Activated CD4-positive, alpha-beta T cell treated with anti-CD3 and anti-CD28 coated beads, Interleukin-2, Interleukin-4, amounts not matched to agents 100 ng/mL and 50 ng/mL, durations not matched to agents 16 hours and 8 hours (primary cell): ENCODE measurements at places on chromosomes 3 and 15.

GRCh38 chr3:150149651-150150051 lies 179.0 kb upstream of the PFN2 start:
- DNase-seq: no peak

DNA sequence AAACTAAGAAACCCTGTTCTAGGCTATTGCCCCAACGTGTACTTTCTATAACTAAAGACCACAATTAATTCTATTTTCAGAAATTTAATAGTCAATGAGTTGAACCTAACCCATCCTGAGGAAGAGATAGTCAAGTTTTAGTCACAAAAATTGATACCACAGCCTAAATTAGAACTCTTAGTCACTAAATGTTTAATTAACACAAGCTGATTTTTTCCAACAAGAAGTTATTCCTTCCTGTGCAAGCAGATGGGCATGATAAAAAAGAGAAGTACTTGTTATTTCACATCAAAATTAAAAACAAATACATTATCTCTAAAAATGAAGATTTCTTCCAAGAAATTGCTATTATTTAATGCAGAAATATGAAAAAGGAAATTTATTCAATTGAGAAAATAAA lies 38.4 kb upstream of the TERB2 start:
- no peak for DNase-seq

- peak; percentile 48 for DNase-seq
Measured at GRCh38 chr15:73127302-73127936, 75.2 kb downstream of the NEO1 start.

GRCh38 chr3:64616953-64617352 lies 70.8 kb downstream of the ADAMTS9 start:
- DNase-seq: no peak

GRCh38 chr3:188559072-188559429 lies 405.1 kb downstream of the LPP start:
- no peak for DNase-seq

DNA sequence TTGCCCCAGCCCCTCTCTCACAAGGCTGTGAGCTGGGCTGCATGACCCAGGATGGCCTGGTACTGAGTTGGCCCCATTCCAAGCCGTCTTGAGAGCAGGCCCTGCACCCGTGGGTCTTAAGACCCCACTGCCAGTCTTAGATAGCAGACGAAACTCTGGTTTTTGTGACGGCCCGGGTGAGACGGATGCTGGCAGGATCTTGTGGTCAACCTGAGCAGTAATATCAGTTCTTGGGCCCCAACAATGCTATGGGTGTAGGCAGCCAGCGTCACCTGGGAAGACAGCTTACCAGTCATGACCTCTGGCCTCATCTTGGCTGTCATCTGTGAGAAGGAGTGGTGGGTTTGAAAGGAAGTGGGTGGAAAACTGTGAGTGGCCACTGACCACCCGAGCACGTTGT lies 305.8 kb downstream of the ARRDC4 start:
- no peak for DNase-seq

DNA sequence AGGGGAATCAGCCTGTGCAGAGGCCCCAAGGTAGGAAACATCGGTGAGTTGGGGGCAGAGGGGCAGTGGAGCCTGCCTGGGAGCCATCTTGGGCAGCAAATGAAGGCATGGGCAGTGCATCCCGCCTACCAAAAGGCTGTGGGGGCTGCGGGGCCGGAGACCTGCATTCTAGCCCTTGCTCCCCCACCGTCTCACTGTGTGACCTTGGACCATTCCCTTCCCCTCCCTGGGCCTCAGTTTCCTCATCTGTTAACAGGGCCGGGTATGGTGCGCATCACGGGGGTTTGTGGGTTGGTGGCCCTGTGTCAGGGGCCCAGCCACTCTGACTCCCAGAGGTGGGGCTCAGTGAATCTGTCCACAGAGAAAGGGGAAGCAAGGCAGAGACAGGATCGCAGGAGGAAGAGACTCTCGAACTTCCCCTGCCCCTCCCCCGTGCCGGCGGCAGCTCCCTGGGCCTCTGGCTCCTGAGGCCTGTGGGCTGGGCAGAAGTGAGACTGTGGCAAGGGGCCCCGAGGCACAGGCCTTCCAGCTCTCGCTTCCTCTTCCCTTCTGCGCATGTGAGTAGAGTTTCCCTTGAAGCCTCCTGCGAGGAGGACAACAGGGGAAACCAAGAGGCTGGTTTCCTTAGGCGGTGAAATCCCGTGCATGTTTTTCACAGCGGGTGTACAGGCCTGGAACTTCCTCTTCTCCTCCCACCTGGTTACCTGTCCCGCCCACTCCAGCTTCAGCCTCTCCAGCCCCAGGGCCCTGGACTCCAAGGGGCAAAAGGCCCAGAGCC lies 42.9 kb downstream of the IDH2 start:
- DNase-seq: peak; percentile 88

DNA sequence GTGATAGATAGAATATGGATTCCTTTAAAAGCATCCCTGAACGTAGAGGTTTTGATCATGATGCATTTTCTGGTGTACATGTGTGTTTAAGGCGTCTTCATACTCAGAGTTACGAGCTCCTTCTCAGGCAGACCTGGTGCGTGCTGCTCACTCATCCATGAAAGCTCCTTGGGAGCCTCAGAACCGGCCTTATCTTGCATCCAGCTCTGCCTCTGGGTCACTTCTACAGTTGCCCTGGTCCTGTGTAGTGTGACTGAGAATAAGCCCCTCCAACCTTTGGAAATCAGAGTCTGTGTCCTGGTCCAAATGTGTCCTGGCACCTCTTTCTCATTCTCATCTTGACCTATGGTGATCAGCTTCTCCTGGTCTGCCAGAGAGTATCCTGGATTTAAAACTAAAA lies 17.3 kb upstream of the RARRES1 start:
- no peak for DNase-seq

GRCh38 chr3:176293276-176293675 lies 904.0 kb downstream of the TBL1XR1 start:
- DNase-seq: no peak

DNA sequence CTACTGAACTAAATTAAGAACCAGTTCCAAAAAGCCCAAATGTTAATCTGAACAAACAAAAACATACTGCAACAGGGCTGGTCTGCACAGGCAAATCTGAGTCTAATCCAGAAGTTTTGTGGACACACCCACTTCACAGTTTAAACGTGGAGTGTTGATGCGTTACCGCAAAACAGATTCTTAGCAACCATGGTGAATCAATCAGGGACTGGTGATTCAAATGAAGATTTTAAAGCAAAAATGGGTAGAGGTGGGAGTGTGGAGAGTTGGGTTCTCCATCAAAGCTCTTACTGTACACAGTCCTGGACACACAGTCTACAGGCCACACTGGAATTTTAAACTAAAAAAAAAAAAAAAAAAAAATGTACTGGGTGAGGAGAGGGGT lies 5.2 kb downstream of the ANXA2 start:
- peak; percentile 92 for DNase-seq

GRCh38 chr3:70277304-70277703 lies 35.1 kb downstream of the MDFIC2 start:
- DNase-seq: no peak

- no peak for DNase-seq
Measured at GRCh38 chr3:179702271-179702947, 49.6 kb downstream of the USP13 start.

GRCh38 chr15:74375303-74375693 lies 7.9 kb upstream of the CYP11A1 start:
- peak; percentile 89 for DNase-seq

- peak; percentile 84 for DNase-seq
Measured at GRCh38 chr15:41940441-41940857, 31.9 kb downstream of the EHD4 start.

GRCh38 chr3:34387826-34388564 lies 589.6 kb downstream of the PDCD6IP start:
- DNase-seq: no peak

DNA sequence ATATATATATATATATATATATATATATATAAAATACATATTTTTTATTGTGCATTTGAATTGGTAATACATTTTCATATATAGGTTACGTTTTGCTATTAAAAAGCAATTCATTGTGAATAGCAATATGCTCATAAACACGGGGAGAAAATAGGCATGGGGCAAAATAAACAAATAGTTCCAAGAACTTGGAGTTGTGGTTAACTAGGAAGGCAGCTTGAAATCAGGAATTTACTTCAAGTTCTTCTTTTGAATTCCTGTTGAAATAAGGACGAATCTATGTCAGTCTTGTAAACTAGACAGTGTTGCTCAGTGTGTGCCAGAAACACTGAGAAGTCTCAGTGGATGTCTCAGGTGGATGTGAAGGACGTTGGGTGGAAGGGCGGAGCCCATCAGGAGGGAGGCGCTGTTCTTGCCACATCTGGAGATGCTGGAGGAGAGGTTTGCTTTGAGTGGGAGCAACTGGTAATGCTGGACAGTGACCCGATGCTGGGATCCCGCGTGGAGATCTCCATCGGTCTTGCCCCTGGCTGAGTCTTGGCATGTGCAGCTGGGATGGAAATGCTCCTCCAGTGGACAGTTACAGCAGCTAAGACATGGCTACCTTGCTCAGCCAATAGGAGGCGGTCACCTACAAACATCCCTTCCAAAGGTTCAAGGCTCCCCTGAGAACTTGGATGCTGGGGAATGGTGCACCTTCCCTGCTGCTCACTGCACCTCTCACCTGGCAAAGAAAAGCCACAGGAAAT lies 2.5 kb downstream of the IL16 start:
- DNase-seq: no peak

GRCh38 chr3:119669906-119670570 lies 7.2 kb downstream of the COX17 start:
- no peak for DNase-seq

DNA sequence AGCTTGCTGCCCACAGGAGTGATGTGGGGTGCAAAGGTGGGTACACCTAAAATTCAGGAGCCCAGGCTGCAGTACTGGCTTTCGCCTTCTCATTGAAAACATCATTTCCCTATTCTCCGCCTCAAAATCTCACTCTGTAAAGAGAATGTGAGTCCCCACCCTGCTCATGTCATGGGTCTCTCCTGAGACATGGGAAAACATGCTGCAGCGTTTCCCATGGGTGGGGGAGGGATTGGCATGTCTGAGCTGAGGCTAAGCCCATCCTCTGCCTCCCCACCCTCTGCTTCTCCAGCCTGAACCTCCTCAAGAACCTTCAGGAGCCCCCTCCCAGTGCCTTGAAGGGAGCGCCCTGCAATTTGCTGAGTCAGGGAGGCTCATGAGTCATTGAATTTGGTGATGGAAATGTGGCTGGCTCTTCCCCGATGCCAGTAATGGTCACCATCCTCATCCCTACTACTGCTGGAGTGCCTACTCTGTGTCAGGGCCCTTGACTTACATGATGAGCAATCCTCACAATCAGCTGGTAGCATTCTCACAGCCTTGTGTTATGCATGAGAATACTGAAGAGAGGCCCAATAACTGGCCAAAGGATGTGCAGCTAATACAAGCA lies 28.8 kb downstream of the WNT5A start:
- DNase-seq: no peak

DNA sequence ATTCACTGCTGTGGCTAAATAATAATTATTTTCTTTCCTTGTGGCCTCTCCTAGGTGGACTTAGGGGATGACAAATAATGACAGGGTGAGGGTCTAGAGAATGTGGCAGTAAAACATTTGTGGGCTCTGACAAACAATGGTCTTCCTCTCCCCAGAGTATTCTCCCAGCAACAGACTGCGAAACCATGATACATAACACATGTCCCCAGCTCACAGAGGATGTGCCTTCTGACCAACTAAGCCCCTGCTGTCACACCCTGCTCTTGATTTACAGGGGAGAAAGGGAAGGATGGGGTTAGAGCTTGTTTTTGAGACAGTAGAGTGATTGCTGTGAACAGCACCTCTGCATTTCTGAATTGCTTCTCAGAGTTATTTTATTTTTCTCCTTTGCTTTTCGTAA lies 116.6 kb upstream of the CTDSPL start:
- DNase-seq: no peak

- no peak for DNase-seq
Measured at GRCh38 chr3:195129072-195129643, 141.8 kb downstream of the XXYLT1 start.
